ENCODE measurements at places on chromosomes 4 and X.

- ATAC-seq, result no peak
Measured at GRCh38 chr4:141127884-141128283, 5.4 kb downstream of the RNF150 start.

DNA sequence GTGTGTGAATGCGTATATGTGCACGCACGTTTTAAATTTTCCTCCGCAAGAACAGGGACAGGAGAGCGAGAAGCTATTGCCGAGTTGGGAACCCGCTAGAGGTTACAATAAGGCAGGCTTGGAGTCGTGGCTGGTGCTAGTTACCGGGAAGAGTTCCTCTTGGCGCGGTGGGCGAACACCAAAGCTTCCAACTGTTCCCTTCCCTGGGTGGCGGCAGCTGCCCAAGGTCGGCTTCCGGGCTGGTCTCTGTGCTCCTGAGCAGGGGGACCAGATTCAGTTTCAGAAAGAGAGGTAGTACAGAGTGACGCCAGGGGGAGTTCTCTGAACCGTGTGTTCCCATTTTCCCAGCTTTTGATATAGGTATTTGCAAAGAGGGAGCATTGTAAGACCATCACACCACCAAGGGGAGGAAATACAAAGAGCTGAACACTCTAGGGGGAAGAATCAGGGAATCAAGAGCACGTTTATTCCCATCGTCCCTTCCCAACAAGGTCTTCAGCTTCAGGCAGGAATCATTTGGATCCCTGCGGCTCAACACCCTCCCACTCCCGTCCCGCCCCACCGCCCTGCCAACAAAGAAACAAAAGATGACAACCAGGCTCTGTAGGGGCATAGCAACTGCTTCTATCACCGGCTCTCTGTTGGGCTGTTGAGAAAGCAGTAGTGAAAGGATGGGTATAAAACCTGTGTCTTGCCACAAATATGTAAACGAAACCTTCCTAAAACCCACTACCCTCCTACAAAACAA, 113.6 kb upstream of the TEX13C start:
- ATAC-seq, result no peak

DNA sequence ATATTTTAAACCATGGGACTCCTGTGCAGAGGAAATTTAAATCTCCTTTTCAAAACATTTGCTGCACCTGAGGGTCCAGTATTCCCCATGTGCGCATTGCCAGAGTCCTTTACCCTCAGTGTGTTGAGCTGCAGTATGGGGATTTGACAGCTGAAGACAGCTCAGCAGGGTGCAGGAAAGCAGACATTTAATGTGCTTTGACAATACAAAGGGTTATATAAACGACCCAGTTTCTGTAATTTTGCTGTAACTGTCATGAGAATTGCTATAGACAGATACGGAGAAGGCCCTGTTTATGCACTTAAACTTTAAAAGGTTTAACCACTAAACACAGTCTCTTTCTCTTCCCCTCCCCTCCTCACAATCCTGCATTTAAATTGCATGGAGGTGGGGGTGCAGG, 393.4 kb downstream of the MID1IP1 start:
- no peak for ATAC-seq

DNA sequence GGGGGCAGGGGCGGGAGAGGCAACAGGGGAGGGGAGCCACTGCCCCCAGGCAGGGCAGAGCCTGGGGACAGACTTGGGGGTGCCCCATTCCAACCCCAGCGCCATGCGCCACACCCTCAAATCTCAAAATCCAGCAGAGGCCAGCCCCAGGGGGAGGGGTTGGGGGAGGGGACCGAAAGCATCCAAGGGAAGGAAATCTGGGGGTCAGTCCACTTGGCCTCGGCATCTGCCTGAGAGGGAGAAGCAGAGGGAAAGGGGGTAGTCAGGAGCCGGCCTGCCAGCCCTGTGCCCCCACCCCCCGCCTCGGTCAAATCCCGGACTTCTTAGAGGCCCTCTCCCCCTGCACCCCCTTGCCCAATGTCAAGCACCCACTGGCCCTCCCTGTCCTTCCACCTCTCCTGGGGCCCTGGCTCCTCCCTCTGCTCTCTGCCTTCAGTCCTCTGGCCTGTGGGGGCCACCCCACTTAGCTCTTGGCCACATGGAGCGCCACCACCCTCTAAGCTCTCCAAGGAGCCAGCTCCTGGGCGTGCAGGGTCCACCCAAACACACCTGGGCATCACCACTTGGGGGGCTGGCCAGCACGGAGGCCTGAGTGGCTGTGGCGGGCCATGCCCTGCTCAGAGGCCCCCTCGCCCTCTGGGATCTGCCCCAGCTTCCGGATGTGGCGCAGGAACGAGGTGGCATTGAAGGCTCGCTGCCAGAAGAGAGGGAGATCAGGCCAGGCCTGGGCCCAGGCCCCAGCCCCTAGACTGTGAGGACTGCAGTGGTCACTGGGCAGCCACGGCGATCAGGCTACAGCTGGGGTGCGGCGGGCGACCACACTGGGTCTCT, 3.5 kb downstream of the PNCK start:
- ATAC-seq, result no peak

GRCh38 chr4:183636923-183637322, 22.1 kb downstream of the RWDD4 start:
- ATAC-seq, result no peak

DNA sequence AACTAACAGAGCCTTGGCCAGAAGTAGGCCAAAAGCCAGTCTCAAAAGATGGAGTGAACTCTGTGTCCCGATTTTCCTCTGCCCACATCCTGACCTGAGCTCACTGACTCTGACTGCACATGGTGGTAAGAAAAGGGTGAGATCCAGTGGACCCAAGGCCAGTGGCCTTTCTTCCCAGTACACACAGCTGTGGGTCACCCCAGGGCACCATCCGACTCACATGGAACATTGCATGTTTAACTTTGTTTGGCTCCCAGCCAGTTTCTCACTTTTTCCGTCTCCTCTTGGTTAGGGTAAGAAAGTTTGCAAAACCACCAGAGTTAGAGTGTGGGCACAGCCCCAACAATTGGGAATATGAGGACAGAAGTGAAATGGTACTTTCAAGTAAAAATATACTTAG, 69.8 kb downstream of the GAB1 start:
- peak; percentile 22 for ATAC-seq

DNA sequence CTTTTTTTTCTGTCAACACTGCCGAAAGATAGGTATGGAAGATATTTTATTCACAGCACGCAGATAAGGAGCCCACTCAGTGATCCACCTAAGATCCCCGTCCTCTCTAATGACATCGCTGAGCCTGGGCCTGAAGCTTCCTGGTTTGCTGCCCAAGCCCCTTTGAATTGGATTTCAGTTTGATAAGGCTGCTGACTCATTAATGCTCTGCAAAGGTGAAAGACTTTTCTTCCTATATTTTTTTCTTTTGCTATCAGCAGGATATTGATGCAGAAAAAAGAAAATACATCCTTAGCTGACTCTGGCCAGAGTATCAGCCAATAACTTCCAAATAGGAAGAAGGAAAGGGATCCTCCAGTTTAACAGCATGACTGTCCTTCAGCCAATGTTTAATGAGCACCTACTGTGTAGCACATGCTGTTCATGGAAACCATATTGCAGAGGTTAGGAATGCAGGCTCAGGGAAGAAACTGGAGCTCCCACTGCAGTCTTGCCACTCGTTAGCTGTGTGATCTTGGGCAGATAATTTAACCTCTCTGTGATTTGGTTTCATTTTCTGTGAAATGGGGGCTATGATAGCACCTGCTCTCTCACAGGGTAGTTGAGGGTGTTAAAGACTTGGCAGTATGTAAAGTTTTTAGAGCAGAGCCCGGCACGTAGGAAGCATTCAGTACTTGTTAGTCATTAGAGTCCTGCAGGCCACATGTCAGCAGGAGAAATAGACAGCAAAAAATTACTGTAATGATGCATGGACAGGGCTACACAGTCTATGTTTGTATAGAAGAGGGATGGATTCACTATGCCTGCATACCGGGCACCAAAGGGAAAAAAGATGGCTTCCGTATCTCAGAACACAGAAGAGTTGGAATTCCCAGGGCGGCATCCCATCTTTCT, 39.3 kb downstream of the EVC start:
- ATAC-seq, result no peak

DNA sequence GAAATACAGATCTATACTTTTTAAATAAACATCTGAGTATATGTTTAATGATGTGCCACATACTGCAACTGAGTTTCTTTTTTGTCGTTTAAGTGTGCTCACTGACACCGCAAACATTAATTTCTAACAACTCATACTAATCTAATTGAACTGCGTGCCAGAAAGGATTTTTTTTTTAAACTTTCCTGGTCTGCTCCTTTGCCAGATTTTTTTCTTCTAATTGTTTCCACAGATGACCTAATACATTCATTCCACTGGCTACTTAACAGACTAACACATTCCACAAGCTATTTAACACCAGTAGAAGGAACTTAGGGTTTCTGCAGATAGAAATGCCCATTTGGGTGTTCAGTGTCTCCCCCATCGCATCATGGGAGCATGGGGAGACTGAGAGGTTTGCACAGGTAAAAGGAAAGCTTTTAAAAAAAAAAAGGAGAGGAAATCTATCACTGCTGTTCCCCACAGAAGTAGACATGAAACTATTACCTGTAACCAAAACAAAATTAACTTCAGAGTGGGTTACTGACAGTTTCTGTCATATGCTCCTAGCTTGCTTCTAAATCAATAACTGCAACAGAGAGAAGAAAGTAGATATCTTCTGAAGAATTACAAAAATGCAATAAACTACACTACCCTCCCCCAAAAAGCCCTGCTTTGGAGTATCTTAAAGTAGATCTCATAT, 31.6 kb downstream of the SH3KBP1 start:
- no peak for ATAC-seq

GRCh38 chr4:48216563-48216962, 53.1 kb downstream of the TEC start:
- no peak for ATAC-seq

All from esophagus mucosa (tissue), 1 donor.